ENCODE measurements at places on chromosomes 5 and 9.
A peak's percentile ranks its signal among the peaks of the same experiment; 100 is the strongest.

- peaks cover 7% of the 10 kb centered on the region for H3K4me1 ChIP-seq
- no peaks in the 10 kb centered on the region for H3K27me3 ChIP-seq
- H3K36me3 ChIP-seq: peaks cover 50% of the 10 kb centered on the region
- H3K4me3 ChIP-seq: no peak overlapping the region
- H3K27ac ChIP-seq: no peak overlapping the region
Observed at GRCh38 chr5:141486091-141486490, 1.3 kb downstream of the PCDHGC4 start.

DNA sequence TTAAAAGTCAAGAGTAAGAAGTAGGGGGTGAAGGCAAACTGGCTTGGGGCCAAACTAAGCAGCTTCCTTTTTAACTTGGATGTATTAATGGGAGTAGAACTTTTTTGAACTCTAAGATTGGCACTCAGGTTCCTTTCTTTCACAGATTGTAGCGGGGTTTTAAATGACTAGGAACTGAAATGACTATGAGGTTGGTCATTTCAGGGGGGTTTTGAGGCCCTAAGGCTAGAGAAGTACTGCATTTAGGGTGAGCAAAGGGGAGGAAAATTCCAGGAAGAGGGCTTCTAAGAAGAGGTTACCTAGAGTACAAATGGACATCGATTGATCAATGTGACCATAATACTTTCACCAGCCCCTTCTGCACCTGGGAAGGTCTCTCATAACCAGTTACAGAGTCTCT, 381.8 kb downstream of the MLLT3 start:
- H3K4me1 ChIP-seq: no peaks in the 10 kb centered on the region
- H3K27me3 ChIP-seq: no peaks in the 10 kb centered on the region
- no peak for DNase-seq
- no peaks in the 10 kb centered on the region for H3K36me3 ChIP-seq
- H3K27ac ChIP-seq: no peak overlapping the region

DNA sequence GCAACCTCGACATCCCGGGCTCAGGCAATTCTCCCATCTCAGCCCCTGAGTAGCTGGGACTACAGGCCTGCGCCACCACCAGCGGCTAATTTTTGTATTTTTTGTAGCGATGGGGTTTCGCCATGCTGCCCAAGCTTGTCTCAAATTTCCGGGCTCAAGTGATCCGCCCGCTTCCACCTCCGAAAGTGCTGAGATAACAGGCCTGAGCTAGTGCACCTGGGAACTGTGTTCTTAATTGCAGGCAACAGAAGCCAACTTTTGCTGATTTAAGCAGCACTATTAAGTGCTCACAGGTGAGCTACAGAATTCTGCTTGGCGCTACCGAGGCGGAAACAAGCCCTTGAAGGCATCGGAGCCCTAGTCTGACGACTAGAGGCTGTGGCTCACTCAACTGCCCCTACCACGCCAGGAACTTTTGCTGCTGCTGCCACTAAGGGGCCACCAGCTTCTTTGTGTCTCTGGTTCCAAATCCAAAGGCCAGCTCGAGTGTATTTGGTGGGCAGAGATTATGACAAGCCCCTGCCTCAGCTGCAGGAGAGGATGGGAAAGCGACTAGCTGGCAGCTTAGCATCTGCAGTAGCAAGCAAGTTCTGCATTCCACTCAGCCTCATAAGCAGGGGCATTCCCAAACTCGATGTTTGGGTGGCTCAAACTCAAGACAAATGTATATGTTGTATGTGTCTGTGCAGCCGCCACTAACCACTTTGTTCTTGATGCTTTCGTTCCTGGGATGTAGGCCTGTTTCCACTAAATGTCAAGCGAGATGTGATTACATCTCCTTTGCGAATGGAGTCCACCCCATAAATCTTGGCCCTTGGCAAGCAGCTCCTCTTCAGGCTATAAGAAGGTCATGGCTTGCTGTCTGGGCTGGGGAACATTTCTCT, 10.6 kb upstream of the HMCN2 start:
- H3K36me3 ChIP-seq: no peaks in the 10 kb centered on the region
- no peak for DNase-seq
- H3K4me3 ChIP-seq: no peak overlapping the region
- H3K27me3 ChIP-seq: no peaks in the 10 kb centered on the region
- no peak overlapping the region for H3K27ac ChIP-seq

GRCh38 chr9:88995200-88995577, 3.9 kb downstream of the S1PR3 start:
- H3K4me3 ChIP-seq: no peak overlapping the region
- DNase-seq: no peak
- peaks cover 5% of the 10 kb centered on the region for H3K4me1 ChIP-seq

DNA sequence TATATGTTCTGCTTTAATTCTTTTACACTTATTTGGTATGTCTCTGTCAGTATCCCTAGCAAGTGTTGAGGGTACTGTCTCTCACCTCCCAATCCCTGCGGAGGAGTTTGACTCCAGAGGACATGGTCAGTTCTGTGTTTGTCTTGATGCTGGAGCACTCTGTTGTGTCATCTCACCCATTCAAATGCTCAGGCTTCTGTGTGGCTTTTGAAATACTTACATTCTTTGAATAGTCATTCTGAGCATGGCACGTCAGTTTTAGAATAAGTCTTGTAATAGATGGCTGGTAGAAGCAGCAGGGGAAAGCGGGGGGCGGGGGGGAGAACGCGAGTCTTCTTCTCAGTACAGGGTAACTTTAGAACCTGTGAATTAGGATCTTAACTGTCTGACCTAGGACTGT, 12.3 kb downstream of the MAST4 start:
- no peaks in the 10 kb centered on the region for H3K27me3 ChIP-seq
- H3K4me1 ChIP-seq: no peaks in the 10 kb centered on the region
- H3K27ac ChIP-seq: no peak overlapping the region
- no peak for DNase-seq
- no peak overlapping the region for H3K4me3 ChIP-seq

DNA sequence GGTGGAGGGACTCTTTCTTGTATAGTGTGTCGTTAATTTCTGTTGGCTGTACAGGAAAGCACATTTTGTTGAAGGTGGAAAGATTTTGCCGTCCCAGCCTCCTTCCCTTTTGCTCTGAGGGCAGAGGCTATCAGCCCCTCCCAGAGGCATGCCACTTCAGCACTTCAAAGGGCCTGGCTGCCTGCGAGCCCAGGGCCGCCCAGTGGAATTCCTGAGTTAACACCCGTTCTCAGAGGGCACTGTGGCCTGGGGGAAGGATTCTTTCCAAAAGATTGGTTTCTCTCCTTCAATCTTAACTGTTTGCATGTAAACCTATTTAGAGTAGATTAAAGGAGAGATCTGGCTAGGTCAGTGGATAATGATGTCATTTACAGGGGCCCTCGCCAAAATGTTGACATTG, 238.6 kb downstream of the FANCC start:
- no peak overlapping the region for H3K27ac ChIP-seq
- H3K36me3 ChIP-seq: peaks cover 8% of the 10 kb centered on the region
- no peak overlapping the region for H3K4me3 ChIP-seq
- H3K4me1 ChIP-seq: peaks cover 14% of the 10 kb centered on the region

DNA sequence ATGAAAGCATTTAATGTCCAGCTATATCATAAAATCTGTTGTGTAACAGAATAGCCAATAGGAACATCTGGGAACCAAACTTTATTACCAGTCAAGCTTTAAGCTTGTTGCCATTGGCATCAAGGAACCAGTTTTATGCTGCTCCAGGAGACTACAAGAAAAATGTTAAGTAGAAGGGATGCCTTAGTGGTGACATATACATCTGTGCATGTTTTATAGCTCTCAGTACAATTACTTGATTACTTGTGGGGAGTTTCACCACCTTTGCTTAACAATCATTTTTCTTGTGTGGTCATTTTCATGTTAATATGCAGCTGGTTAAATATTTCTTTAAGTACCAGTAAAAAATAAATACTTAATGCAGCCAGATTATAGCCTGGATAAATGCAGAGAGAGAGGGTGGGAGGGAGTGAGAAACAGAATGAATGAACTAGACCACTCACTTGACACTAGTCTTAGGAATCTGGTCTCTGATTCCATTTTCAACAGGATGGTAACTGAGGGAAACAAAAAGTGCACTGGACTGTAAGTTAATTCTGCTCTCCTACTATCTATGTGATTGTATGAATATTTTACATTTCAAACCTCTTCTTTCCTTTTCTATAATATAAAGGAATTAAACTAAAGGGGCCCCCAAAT, 35.7 kb upstream of the LURAP1L start:
- H3K4me3 ChIP-seq: no peak overlapping the region
- no peak for DNase-seq
- H3K36me3 ChIP-seq: no peaks in the 10 kb centered on the region
- no peaks in the 10 kb centered on the region for H3K27me3 ChIP-seq
- H3K27ac ChIP-seq: no peak overlapping the region

- H3K4me3 ChIP-seq: no peak overlapping the region
- H3K36me3 ChIP-seq: no peaks in the 10 kb centered on the region
- peaks cover 4% of the 10 kb centered on the region for H3K4me1 ChIP-seq
- no peak overlapping the region for H3K27ac ChIP-seq
- DNase-seq: no peak
Observed at GRCh38 chr5:167835146-167835545, 456.3 kb upstream of the WWC1 start.

GRCh38 chr9:8560560-8561525, 761.3 kb upstream of the DMAC1 start:
- H3K27ac ChIP-seq: no peak overlapping the region
- no peaks in the 10 kb centered on the region for H3K27me3 ChIP-seq
- no peaks in the 10 kb centered on the region for H3K36me3 ChIP-seq
- peaks cover 8% of the 10 kb centered on the region for H3K4me1 ChIP-seq

- H3K4me3 ChIP-seq: no peak overlapping the region
- peaks cover 34% of the 10 kb centered on the region for H3K36me3 ChIP-seq
- no peaks in the 10 kb centered on the region for H3K27me3 ChIP-seq
Observed at GRCh38 chr5:32095261-32095671, 78.9 kb downstream of the GOLPH3 start.

DNA sequence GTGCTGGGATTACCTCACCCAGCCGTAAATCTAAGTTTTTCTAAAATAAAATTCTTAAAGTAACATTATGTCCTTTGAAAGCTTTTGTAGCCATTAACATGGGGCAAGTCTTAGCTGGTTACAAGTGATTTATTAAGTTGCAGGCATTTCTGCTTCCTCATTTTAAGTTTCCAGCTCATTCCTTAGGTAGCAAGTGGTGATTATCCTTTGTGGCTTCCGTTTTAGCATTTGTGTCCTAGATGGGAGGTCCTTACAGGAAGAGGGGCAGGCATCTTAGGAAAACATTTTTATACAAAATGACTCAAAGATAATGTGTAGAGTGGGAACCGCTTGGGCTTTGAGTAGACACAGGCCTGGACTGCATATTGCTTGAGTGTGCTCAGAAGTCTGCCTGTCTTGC, 35.0 kb upstream of the ROPN1L start:
- no peak for DNase-seq
- H3K4me1 ChIP-seq: no peaks in the 10 kb centered on the region
- peaks cover 100% of the 10 kb centered on the region for H3K36me3 ChIP-seq
- no peak overlapping the region for H3K27ac ChIP-seq
- no peak overlapping the region for H3K4me3 ChIP-seq
- H3K27me3 ChIP-seq: no peaks in the 10 kb centered on the region

GRCh38 chr9:129823542-129823934, 398 bp downstream of the TOR1A start:
- H3K36me3 ChIP-seq: peaks cover 53% of the 10 kb centered on the region
- peak overlapping the region; percentile 54 for H3K27ac ChIP-seq
- H3K27me3 ChIP-seq: no peaks in the 10 kb centered on the region
- DNase-seq: no peak
- no peaks in the 10 kb centered on the region for H3K4me1 ChIP-seq
- peak overlapping the region; percentile 97 for H3K4me3 ChIP-seq
